ENCODE measurements at places on chromosomes 3 and 15. TPM values are rescaled to one million over a fixed set of nuclear protein-coding genes. Genes with fewer than 3 reads are reported as not detected.

EOMES gene
- total RNA-seq = 8.9 TPM

RTP3 gene
- not detected for total RNA-seq

TEX55 gene
- total RNA-seq = not detected

STX19 gene
- not detected for total RNA-seq

DPPA2 gene
- not detected for total RNA-seq

OR5K2 gene
- total RNA-seq = not detected

TMEM41A gene
- total RNA-seq = 28.2 TPM

ZNF860 gene
- total RNA-seq = not detected

EIF1B gene
- 133 TPM for total RNA-seq

- DNase-seq = no peak
These were observed 237.2 kb upstream of the ADAMTS9 start for GRCh38 chr3:64924961-64925360.

- DNase-seq = no peak
These were observed 55.5 kb upstream of the MRPS22 start for GRCh38 chr3:139288266-139288821.

- DNase-seq = no peak
These were observed 315.1 kb downstream of the ZNF385D start for GRCh38 chr3:21435871-21436270.

- no peak for DNase-seq
These were observed 37.9 kb upstream of the TSC22D2 start for GRCh38 chr3:150370122-150370602.

GRCh38 chr3:63635186-63635585 is 17.3 kb upstream of the SNTN start:
- DNase-seq = no peak

DNA sequence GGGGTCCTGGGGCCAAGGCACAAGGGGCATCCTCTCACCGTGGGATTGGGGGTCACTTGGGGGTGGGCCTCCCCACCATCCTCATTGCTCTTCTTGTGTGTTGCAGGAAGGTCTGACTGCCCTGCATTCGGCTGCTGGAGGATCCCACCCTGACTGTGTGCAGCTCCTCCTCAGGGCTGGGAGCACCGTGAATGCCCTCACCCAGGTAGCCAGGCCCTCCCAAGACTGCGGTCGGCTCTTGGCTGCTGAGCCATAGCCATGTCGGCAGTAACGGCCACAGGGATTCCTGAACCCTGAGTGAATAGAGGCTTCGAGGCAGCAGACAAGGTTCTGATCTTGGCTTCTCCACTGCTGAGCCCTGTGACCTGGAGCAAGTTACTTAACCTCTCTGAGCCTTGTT is 19.7 kb downstream of the ANKDD1A start:
- DNase-seq = no peak

DNA sequence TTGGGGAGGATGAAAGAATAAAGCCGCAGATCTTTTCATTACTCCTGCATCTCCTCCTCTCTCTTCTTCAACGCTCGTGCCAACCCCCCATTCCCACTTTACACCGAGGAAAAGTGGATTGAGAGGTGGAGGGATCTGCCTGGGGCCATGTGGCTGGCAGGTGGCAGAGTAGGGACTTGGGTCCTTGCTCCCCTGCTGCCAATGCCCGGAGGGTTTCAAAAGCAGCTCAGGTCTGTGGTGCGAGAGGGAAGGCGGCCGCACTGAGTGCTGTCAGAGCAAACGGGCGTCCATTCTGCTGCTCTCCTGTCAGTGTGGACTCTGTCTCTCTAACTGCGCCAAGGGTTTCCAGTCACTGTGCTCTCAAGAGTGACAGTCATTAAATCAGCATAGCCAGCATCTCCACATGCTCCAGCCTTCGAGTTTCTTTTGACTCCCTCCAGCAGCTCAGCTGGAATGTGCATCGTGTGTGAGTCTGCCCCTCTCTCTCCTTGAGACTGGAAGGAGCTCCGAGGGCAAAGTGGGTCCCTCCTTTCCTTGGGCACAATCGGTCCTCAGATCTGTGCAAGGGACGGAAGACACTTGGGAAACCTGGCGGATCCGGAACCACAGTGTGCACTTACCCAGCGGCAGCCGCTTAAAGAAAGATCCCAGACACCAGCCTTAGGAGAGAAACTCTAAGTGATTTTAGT is 68.6 kb downstream of the VGLL4 start:
- DNase-seq = no peak

GRCh38 chr3:45513041-45513440 is 81.5 kb upstream of the LIMD1 start:
- DNase-seq = no peak

GRCh38 chr3:141233457-141234161 is 2.0 kb downstream of the PXYLP1 start:
- DNase-seq = no peak

- DNase-seq = no peak
These were observed 44.0 kb upstream of the SLC41A3 start for GRCh38 chr3:126127904-126128303.

GRCh38 chr3:23389089-23389488 is 186.0 kb downstream of the UBE2E2 start:
- no peak for DNase-seq

DNA sequence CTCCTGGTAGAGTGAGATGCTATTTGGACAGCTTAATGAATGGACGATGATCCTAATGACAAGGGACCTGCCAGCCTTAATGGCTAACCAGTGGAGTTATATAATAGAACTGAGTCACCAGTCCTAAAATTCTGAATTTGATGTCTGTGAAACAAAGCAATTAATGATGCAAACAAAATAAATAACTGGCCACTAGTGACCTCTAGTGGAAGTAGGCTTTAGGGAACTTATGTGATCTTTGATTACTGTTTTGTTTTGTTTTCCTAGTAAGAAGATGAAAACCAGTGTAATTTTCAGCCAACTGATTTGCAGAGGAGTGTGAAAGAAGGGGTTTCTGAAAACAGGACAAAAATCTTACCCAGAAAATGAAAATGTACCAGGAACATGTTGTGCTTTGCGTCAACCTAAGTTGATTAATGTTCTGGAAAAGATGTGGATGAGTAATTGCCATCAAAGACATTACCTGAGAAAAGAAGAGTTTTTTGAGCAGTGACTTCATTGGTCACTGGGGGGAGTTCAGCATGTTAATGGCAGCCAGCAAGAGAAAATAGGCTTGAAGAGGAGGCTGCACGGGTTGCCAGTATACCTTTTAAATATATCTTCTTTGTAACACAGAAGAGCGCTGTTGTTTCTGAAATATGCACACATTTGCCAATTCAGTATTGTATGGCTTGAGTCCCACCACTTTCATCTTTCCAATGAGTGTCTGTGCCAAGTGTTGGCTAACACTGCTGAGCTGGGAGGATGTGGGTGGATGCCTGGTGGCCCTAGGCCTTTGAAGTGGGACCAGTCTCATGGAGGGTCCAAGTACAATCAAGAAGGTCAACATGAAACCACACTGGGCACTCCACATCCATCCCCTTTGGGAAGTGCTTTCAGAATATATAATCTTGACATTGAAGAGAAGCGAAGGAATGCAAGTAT is 9.3 kb downstream of the VEPH1 start:
- DNase-seq = no peak

- no peak for DNase-seq
These were observed 19.8 kb downstream of the GPR160 start for GRCh38 chr3:170057550-170057949.

- DNase-seq = no peak
These were observed 380.2 kb downstream of the TIGIT start for GRCh38 chr3:114674036-114674435.

- no peak for DNase-seq
These were observed 43.1 kb upstream of the SACM1L start for GRCh38 chr3:45646051-45646585.

- DNase-seq = no peak
These were observed at the start of gene SLCO2A1 for GRCh38 chr3:134029734-134030378. TSS of gene SLCO2A1 (minus strand) at chr3:134029925. CDS start at chr3:134029802, 123 bp downstream.

- DNase-seq = no peak
These were observed 4.1 kb downstream of the FLNB start for GRCh38 chr3:58012302-58012701.

DNA sequence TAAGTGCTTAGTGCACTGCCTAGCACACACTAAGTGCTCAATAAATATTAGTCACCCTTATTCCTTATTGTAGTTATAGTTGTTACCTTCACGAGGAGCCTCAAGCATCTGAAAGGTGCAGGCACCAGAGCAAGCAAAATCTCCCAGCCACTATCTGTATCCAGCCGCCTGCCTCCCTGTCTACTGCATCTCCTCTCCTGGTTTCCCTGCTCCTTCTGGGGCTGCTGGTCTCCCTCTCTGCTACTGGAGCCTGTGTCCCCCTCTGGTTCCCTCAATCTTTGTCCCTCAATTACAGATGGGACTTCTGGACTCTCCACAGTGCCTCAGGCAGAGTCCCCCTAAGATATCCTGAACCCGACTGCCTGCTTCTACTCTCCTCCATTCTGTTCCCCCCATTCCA is 18.8 kb downstream of the MYL3 start:
- no peak for DNase-seq

DNA sequence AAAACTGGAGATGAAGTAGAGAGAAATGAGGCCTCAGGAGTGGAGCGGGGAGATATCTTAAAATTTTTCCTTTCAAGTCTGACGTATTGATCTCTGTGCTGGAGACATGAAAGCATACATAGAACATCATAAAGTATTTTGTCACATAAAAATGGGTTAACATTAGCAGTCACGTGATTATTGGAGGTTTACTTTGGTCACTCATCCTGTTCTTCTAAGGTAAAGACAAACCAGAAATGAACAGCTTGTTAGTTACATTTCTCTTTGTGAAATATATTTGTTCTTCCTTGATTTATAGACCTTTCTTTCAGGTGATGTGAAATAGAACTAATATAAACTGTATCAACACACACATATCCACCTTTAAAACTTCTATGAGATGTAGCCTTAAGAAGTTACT is 324.1 kb downstream of the SQOR start:
- DNase-seq = no peak
